ENCODE measurements at places on chromosomes 2 and 18. TPM values are rescaled to one million over a fixed set of nuclear protein-coding genes. Genes with fewer than 3 reads are reported as not detected.

IL1RN gene
- 0.13 TPM for total RNA-seq

KDM3A gene
- 11.6 TPM for total RNA-seq

MALL gene
- 1.6 TPM for total RNA-seq

LHCGR gene
- not detected for total RNA-seq

PRADC1 gene
- total RNA-seq: 26.4 TPM

KLHL41 gene
- total RNA-seq: 0.13 TPM

SEC11C gene
- 13.7 TPM for total RNA-seq

CAMKMT gene
- 2.7 TPM for total RNA-seq

SERPINB3 gene
- under 0.01 TPM for total RNA-seq

KCNF1 gene
- 0.26 TPM for total RNA-seq

ALKAL2 gene
- total RNA-seq: 1.2 TPM

IL37 gene
- total RNA-seq: not detected

ST6GAL2 gene
- total RNA-seq: 1.9 TPM

SCG2 gene
- total RNA-seq: 11.7 TPM

SULT1C4 gene
- 2.1 TPM for total RNA-seq

FEV gene
- total RNA-seq: not detected

C2orf81 gene
- total RNA-seq: 2.1 TPM

MYO3B gene
- total RNA-seq: not detected

RTP5 gene
- not detected for total RNA-seq

DPP4 gene
- total RNA-seq: 13.3 TPM

ANKRD53 gene
- 1.3 TPM for total RNA-seq

DOK6 gene
- 0.65 TPM for total RNA-seq

HJURP gene
- total RNA-seq: 8.4 TPM

RPRM gene
- not detected for total RNA-seq

SCYGR4 gene
- not detected for total RNA-seq

Data from epithelial cell of alveolus of lung (primary cell).